ENCODE measurements at places on chromosomes 6 and 20.
A peak's percentile ranks its signal among the peaks of the same experiment; 100 is the strongest.

GRCh38 chr6:45031601-45032000 lies 296.5 kb upstream of the RUNX2 start:
- peak; percentile 33 for DNase-seq

DNA sequence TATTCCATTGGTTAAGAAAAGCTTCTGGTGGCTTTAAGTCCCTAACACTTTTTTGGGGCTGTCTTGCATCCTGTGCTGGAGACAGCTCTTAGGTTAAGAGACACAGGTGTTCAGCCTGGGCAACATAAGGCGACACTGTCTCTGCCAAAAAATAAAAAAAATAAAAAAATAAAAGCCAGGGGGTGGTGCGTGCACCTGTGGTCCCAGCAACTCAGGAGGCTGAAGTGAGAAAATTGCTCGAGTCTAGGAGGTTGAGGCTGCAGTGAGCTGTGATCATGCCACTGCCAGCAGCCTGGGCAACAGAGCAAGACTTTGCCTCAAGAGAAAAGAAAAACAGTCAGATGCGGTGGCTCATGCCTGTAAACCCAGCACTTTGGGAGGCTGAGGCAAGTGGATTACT lies 55.6 kb upstream of the ZMYND8 start:
- no peak for DNase-seq

GRCh38 chr6:106509420-106510089 lies 119.7 kb downstream of the RTN4IP1 start:
- no peak for DNase-seq

- no peak for DNase-seq
Observed at GRCh38 chr6:38141085-38141484, 321.6 kb downstream of the ZFAND3 start.

DNA sequence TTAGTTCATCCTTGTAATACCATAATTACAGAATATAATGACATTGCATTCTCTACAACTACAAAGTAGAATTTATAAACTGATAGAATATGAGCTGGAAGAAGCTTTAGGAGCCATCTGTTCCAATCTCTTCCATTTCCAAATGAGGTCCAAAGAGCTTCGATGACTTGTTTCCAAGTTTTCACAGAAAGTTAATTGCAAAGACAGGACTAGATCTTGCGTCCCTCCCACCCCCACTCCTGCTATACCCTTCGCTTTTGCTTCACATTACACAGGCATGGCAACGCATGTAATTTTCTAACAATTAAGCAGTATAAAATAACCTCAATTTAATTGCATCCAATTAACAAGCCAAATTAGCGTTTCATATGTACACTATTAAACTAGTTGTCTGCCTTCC lies 7.0 kb downstream of the HIVEP2 start:
- DNase-seq, result no peak

- no peak for DNase-seq
Observed at GRCh38 chr20:37204056-37204455, 24.7 kb upstream of the MROH8 start.

DNA sequence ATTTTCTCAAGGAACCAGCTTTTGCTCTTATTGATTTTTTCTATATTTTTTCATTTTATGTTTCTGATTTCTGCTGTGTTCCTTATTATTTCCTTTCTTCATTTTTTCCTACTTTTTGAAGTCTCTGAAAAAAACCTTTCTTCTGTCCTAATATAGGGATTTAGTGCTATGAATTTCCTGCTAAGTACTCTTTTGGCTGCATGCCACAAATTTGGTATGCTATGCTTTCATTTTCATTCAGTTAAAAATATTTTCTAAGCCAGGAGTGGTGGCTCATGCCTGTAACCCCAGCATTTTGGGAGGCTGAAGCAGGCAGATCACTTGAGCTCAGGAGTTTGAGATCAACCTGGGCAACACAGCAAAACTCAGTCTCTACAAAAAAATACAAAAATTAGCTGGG lies 30.6 kb downstream of the SIRPD start:
- DNase-seq, result peak; percentile 3

Data from myocyte (in vitro differentiated cells).